ENCODE measurements at places on chromosomes 12 and 14.

GRCh38 chr12:102728506-102729242, 188.4 kb downstream of the PAH start:
- DNase-seq = no peak

DNA sequence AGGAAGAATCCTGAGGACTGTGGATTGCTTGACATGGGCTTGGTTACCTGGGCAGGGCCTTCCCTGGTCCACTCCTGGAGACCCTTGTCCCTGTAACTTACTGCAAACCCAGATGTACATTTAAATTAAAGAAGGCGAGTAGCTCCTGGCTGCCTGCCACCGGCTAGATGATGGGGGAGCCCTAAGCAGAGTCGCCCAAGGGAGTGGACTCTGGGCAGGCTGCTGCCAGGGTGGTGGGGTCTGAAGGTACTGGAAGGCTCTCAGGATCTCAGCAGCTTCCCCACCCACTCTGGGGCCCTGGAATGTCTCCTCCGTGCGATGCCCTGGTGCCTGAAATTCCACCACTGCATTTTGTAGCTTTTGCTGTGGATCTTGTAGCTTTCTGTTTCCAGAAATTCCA, 74.7 kb downstream of the FBXL14 start:
- no peak for DNase-seq

DNA sequence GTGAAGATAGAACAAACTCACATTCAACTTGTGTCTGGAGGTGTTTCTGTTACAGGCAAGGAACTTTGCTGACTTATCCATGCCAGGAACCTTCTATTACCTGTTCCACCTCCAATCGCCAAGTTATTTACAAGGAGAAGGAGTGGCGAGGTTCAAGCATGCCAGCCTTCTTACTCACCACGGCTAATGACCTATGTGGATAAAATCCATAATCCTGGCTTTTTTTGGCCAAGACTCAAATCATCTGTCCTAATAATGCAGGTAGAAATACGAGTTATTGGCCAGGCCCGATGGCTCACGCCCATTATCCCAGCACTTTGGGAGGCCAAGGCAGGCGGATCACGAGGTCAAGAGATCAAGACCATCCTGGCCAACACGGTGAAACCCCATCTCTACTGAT, 241.6 kb downstream of the TMEM132D start:
- DNase-seq = no peak

DNA sequence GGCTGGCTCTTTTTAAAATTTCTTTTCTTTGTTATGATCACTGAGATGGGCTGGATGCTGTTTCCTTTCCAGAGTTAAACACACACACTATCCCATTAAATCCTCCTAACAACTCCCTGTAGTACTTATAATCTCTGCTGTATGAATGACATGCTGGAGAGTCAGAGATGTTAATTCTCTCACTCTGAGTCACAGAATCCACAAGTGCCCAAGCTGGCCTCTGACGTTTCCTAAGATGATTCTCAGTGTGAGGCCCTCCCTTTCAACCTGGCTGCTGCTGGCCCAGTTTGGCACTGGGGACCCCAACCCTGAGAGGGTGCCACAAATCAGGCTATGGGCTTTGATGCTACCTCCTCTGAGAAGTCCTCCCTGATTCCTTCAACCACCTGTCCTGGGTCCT, 5.4 kb downstream of the NOS1 start:
- DNase-seq = no peak
